ENCODE measurements at places on chromosomes 13 and 19.
A peak's percentile ranks its signal among the peaks of the same experiment; 100 is the strongest.

DNA sequence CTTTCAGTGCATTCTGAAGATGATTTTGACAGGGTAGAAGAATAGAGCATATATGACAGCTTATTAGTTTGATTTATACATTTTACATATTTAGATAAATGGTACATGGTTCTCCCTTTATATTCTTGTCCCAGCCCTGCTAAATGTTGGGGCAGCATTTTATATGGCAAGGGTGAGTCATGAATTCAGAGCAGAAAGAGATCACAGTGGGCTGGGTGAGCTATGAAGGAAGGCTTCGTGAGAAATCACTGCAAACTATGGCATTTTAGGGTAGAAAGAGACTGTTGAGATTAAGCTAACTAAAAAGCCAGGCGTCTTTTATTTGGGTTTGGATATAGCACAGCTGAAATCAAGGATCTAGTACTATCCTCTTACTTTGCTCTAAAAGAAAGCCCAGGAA is 23.9 kb upstream of the METTL21C start:
- no peak for DNase-seq

GRCh38 chr13:27404680-27405079 is 19.7 kb upstream of the GTF3A start:
- no peak for DNase-seq

- DNase-seq = no peak
These were observed 20.5 kb downstream of the SLC15A1 start for GRCh38 chr13:98731925-98732324.

GRCh38 chr19:16625163-16625958 is 2.6 kb downstream of the MED26 start:
- no peak for DNase-seq

- no peak for DNase-seq
These were observed 438.3 kb downstream of the RFC3 start for GRCh38 chr13:34256236-34256635.

GRCh38 chr13:113545455-113545930 is 39.1 kb upstream of the TFDP1 start:
- DNase-seq = no peak

DNA sequence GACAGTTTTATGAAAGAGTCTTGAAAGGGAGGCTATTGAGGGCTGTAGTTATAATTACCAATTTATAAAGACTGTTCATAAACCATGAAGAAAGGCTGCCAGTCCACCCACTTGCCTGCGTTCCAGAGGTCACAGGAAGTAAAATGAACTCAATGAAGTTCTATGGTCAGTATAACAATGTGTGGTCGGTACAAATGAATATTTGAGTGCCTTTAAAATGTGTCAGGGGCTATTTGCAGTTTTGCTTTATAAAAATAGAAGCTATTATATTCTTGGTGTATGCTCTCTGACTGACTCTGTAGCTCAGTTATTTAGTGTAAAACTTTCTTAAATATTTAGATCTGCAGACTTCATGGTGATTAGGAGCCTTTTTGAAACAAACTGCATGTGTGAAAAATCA is 47.0 kb downstream of the ESD start:
- no peak for DNase-seq

GRCh38 chr13:46874006-46874405 is 22.8 kb downstream of the HTR2A start:
- no peak for DNase-seq

DNA sequence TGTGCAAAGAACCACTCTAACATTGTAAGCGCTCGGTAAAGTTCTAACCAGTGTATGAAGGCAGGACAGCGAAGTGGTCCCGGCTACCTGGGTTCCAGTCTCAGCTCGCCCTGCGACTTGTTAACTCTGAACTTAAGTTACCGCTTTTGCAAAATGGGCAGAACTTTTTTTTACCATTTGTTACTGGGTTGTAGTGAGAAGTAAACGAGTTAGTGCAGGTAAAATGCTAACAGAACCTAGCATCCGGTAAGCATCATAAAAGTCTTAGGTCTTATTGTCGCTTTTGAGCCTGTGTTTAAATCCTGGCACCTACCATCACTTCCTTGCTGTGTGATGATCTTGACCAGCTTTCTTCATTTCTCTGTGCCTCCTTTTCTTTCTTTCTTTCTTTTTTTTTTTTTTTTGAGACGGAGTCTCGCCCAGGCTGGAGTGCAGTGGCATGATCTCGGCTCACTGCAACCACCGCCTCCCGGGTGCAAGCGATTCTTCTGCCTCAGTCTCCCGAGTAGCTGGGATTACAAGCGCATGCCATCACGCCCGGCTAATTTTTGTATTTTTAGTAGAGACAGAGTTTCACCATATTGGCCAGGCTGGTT is 734 bp upstream of the TRMT1 start:
- no peak for DNase-seq

GRCh38 chr19:41657157-41657556 is 30.3 kb upstream of the CEACAM4 start:
- DNase-seq = peak; percentile 30

DNA sequence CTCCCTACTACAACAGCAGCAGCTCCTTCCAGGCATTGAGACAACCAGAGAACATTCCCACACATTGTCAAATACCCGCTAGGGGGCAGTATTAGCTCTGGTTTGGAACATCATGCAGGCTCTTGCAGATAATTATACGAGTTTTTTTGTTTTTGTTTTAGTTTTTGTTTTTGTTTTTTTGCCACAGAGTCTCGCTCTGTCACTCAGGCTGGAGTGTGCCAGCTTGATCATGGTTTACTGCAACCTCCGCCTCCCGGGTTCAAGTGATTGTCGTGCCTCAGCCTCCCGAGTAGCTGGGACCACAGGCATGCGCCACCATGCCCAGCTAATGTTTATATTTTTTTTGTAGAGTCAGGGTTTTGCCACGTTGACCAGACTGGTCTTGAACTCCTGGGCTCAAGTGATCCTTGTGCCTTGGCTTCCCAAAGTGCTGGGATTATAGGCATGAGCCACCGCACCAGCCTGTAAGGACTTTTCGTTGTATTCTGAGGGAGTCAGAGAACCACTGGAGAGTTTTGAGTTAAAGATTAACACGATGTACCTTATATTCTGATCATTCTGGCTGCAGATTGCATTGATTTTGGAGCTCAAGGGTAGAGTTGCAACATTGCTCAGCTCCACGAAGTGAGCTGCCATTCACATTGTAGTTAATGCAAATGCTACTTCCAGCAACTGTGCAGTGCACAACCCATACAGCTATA is 41.7 kb upstream of the CEACAM20 start:
- DNase-seq = peak; percentile 72

Data from Jurkat, Clone E6-1 (cell line).